ENCODE measurements at places on chromosomes 4 and X. TPM values are rescaled to one million over a fixed set of nuclear protein-coding genes. Genes with fewer than 3 reads are reported as not detected.

DNA sequence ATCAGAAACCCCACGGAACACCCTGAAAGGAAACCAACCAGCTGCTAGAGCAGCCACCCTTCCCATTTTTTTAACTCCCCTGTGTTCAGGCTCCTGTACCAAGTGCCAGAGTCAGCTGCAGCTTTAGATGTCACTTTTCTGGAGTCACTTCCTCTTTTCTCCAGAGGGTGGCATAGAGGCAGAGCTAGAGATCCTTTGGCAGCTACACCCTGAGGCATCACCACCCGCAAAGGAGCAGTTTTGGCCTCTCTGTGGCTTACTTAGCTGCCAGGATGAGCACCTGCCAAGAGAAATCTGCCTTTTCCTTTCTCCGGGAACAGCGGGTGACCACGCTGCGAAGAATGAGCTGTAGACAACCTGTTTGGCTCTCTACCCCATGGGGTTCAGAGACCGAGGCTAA, 58.0 kb upstream of the CHRDL1 start:
- peak; percentile 71 for DNase-seq

- peak; percentile 1 for DNase-seq
Observed at GRCh38 chrX:10288373-10288975, 131.7 kb downstream of the CLCN4 start.

DNA sequence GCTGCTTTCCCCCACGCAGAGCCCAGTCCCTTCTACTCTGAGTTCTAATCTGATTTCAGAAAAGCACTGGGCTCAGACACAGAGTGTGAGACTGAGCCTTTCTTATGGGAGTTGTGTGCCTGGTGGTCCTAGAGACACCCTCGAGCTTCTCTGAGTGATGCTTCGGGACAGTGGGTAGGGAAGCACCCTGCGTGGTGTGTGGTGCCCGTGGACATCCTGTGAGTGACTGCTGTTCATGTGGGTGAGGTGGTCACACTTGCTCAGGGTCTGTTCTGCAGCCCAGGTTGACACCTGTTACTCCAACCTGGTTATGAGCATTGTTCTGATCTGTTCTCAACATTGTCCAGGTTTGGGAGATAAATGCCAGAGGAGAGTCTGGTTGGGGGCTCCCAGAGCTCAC, 6.1 kb downstream of the GPR78 start:
- no peak for DNase-seq

DNA sequence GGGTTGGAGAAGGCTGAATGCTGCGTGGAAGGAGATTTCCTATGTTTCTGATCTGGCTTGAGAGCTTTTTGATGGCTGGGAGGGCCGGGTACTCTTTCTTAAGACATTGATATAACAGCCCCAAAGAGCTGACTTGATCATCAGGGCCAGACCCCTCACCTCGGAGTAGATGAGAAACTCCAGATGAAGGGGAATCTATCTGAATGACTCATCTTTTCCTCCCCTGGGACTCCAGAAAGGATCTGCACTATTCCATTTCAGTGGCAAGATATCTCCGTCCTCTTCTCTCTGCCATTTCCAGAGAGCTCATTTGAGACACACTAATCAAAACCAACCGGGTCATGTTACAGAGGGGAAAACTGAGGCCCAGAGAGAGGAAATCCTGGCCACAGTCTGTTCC, 92.9 kb upstream of the MSX1 start:
- DNase-seq: no peak

DNA sequence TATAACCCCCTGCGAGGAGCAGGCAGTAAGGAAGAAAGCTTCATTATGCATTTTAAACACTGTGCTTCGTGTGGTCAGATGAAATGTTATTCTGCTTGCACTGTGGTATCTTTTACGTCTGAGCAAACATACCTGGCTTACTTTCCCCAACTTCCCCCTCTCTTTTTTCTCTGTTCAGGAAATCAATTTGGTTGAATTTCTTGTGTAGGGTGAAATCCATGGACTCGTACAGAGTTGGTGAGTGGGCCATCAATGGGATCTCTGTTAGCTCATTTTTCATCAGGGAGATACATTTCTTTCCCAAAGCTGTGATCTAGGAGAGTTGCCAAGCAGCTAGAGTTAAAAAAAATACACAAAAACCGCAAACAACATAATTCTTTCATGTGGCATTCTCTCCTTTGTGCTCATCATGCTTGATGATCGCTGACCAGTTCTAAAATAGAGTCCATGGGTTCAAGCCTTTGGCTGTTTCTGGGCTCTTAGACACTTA, 98.5 kb downstream of the FRAS1 start:
- peak; percentile 24 for DNase-seq

DNA sequence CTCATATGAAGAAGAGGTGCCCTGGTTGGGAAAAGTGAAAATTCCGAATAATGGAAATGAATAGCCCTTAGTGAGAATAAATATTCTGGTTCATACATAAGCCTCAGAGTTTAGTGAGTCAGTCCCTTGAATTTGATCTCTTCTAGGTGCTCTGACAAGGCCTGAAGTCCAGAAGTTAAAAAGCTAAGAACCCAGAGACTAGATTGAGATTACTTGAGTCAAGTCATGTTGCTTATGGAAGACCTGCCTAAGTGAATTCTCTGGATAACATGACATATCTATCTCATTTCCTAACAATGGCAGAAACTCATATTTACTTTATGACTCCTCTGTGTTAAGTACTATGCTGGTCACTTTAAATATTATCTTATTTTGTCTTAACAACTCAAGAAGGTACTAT, 10.5 kb upstream of the PRSS48 start:
- no peak for DNase-seq

- no peak for DNase-seq
Observed at GRCh38 chrX:698206-698605, 67.6 kb downstream of the SHOX start.

- DNase-seq: no peak
Observed at GRCh38 chr4:87258677-87259076, 38.3 kb upstream of the KLHL8 start.

DNA sequence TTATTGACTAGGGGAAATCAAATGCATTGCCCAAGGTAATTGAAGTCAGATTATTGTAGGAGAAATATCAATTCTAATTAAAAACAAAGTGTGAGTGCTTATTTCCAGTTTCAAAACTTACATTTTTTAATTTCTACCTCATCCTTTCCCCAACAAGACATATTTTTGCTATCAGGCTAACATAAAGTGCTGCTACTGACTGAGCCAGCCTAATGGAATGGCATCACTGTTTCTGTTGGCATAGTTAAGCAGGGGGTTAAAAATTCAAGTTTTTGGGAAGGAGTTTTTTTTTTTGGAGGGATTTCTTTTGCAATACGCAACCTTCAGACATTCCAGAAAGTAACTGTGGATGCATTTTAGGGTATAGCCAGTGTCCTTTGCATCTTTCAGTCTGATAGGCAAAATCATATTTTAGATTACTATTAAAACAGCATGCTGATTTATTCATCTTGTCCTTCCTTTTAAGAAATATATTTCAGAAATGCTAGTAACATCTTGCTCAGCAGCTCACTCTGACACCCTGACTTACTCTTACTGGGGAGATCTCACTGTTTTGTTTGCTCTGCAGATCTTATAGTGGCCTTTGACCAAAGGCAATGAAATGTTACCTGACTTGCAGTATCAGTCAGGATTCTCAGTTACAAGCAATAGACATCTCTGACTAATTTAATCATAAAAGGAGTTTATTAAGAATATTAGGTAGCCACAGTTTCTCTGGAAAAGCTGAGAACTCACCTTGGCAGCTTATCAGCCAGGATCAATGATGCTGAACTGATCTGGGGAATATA, 24.4 kb downstream of the GAB1 start:
- DNase-seq: no peak

DNA sequence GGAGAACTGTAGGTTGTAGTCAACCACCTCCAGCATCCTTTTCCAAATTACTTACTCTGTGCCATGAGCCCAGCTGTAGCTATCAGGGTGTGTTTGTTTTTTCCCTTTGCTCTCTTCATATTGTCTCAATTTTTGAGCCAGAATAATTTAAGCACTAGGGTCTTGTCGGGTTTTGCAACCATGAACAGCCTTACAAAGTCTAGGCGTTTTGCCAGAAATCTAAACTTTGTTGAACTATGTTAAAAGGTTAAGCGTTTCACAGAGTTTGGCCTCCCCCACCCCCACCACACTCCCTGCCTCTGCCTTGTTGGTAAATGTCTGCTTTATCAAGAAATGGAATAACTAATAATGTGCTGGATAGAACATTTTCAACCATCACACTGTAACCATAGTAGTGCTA, 190.6 kb upstream of the TTC29 start:
- DNase-seq: peak; percentile 45

- no peak for DNase-seq
Observed at GRCh38 chrX:18725310-18725943, 18.0 kb downstream of the PPEF1 start.

- no peak for DNase-seq
Observed at GRCh38 chr4:92529510-92529909, 225.7 kb downstream of the GRID2 start.

DNA sequence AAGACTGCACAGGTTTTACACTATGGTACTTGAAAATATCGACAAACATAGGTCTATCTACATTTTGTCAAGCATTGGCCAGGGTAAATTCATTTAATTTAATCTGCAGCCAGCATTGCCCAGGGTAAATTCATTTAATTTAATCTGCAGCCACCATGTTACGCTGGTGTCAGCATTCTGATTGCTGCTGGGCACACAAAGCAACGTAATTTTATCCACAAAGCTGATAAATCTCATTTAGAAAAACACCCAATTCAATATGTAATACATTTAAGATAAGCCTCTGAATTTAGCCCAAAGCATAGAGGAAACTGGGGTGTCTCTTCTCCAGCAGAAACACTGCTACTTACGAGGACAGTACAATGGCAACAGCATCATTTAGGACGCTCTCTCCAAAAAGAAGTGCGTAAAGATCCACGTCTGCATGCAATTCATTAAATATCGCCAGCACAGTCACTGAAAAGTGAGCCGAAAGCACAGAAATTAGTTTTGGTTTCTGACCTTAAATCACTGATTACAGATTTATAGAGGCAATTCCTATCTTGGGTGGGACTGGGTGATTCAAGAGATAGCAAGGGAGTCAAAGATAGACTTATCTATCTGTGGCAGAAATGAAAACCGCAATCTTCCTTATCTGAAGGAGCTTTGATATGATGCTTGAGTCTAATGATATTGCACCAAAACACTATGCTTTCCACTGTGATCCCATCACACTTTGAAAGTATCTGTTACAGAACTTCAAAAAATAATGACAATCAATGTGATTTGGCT, 88.8 kb downstream of the CHST7 start:
- no peak for DNase-seq

DNA sequence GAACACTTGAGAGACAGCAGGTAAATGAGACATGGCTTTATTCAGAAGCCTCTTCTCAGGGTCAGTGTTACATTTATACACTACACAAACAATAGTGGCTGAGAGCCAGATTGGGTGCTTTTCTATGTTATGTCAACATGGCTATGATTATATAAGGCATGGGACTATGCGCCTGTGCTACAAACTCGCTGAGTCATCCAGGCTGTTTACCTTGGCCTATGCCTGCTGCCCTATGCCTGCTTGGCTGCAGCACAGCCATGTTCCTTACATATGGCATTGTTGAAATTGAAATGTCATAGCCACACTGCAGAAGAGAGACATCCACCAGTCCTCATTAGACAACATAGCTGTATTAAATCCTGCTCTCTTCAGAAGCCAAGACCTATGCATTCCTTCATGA, 236.3 kb upstream of the NWD2 start:
- peak; percentile 50 for DNase-seq

DNA sequence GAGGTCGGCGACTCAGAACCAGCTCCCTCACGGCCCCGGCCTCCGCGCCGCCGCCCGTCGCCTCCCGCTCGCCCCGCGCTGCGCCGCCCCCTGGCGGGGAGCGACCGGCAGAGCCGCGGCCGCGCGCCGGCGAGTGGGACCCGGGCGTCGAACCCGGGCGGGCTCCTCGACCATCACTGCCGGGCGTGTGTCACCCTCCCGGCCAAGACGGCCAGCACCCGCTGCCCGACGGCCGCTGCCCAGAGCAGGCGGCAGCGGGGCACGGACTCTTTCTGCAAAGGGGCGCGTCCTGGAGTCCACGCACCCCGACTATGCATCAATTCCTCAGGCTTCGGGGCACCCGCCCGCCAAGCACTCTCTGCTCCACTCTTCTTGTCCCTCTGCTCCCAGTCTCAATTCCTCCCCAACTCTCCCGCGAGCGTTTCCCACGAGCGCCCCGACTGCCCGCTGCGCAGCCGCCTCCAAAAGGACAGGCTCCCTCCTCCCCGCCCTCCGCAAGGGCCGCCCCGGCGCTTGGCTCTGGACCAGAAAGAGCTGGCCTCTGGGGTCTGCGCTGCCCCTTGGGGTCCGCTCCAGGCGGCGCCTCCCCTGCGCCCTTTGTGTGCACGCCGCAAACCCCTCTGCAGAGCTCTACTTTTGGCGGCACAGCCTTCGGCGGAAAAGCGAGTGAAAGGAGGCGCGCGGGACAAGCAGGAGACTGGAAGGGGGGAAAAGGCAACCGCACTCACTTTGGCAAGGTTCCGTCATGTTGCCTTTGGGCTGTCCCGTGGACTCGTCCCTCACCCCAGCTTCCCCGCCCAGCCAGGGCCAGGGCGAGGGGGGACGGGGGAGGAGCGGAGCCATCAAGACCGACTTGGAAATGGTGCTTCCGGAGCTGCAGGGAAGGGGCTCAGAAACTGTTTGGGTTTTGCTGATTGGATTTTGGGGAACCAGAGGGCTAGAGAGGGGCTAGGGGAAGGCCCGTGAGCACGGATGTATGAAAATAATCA, 1.0 kb downstream of the PDE5A start:
- peak; percentile 76 for DNase-seq

GRCh38 chr4:87838205-87838604, 5.4 kb downstream of the MEPE start:
- no peak for DNase-seq

DNA sequence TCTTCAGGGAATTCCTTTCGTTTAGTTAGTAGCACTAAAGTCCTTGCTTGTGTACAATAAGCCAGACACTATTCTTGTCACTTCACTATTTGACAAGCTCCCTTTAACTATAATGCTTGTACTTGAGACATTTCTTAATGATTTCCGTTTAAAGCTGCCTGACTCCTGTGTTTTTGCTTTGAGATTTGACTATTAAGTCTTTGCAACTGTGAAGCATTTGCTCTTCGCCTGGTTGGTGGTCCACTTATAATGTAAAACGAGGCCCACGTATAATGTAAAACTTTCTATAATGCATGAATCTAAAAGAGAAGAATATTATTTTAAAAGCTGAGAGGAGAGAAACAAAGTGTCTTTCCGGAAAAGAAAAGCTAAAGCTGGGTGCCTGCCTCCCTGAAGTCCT, 204.1 kb upstream of the FAM47C start:
- no peak for DNase-seq

DNA sequence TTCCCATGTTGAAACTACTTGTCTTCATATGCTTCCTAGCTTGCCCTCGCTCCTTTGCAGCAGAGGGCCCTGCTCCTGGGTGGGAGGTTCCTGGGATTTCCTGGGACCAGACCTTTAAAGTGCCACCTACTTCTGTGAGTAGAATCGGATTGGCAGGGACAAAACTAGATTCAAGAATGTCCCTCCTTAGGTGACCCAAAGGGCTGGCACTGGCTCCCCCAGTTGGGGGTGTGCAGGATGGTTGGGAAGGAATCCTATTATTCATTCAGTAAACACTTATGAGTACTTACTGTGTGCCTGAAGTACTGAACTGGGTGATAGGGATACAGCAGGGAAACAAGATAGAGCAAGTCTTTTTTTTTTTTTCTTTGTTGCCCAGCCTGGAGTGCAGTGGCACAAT, 2.6 kb upstream of the KANTR start:
- no peak for DNase-seq

The MAGEC3 gene
- total RNA-seq: 0.76 TPM

The SNX12 gene
- 93.5 TPM for total RNA-seq

The CXorf65 gene
- total RNA-seq: not detected

The ANK2 gene
- 0.27 TPM for total RNA-seq

The TRAPPC2 gene
- total RNA-seq: 21.9 TPM

The STPG2 gene
- total RNA-seq: not detected

The BBS12 gene
- 4.7 TPM for total RNA-seq

The FAM47B gene
- not detected for total RNA-seq
